ENCODE measurements at places on chromosomes 11 and 22.

- no peak for DNase-seq
Measured at GRCh38 chr11:110452720-110453119, 23.0 kb downstream of the FDX1 start.

DNA sequence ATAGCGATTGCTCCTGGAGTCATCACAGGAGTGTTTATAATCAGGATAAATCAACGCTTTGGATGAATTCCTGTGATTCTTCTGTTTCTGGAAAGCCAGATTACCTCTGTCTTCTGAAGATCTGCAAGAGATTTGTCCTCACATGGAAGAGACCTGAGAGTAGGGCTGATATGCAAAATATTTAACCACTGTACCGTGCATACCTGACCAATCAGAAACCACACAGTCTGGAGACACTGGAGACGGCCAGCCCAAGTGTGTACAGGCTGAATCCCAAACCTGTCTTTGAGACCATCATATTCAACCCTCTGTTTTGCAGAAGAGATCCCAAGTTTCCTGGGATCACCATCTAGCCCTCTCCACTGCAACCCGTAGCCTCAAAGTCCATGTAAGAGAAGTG is 50.4 kb upstream of the WT1 start:
- DNase-seq: no peak

- DNase-seq: no peak
Measured at GRCh38 chr11:120389693-120390584, 53.7 kb downstream of the ARHGEF12 start.

- peak; percentile 61 for DNase-seq
Measured at GRCh38 chr11:94134651-94135512, 6.2 kb downstream of the PANX1 start.

- no peak for DNase-seq
Measured at GRCh38 chr11:60932605-60933356, 8.5 kb downstream of the TMEM132A start.

DNA sequence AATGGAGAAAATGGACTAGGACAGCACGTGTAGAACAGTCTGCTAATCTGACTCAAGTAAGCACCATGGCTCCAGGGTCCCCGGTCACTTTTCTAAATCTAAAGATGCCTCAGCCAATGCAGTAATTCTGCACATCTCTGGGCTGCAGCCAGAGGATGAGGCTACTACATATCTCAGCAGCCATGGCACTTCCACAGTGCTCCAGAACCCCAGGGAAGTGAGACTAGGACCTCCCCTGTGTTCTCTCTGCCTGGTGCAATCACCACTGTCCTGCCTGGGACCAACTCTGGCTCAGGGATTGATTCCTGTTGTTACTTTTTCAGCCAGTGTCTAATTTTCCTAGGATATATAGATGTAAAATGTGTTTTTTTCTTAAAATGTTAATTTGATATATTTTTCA is 129.4 kb upstream of the TOP3B start:
- no peak for DNase-seq

DNA sequence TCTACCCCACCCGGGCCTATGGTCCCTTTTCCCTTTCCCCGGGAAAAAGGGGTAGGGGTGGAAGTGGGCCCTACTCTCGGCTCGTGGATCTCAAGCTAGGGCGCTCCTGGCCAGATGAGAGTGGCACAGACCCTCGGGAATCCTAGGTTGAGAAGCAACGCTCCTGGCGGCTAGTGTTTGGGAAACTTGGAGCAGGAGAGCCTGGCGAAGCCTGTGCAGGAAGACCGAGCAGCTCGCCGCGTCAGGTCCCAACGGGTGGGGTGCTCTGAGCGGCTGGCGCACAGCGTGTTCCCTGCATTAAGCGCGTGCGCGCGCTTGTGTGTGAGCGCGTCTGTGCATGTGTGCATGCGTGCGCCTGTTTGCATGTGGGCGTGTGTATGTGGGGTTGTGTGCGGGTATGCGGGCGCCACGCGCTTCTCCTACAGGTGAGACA is 7.1 kb upstream of the FLI1 start:
- peak; percentile 77 for DNase-seq

DNA sequence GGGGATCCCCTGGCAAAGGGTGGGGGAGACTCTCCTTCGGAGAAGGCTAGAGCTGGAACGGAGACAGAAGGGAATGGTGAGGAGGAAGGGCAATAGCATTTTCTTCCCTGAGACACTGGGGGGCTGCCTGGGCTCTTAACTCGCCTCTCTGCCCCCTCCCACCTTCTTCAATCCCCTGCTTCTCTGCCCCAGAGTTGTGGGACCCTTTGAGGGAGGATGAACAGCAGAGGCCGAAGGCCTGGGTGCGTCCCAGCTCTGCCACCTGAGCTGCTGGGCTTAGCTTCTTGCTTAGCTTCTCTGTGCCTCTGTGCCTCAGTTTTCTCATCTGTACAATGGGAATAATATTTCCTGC is 72.4 kb downstream of the RTL6 start:
- DNase-seq: no peak

DNA sequence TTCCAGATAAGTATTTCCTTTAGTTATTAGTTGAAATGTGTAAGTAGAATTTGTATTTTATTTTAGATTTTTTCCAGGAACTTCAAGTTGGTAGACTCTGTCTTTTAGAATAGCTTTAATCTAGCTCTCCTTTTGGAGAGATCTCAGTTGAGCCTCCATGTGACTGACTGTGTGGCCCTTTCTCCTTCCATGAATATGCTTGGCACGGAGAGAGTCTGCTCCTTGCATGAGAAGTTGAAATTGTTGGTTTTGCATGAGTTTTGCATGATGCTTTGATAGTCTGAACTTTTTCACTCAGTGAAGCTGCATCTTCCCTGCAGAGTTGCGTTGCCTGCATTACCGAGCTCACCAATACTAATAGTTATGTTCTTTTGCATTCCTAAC is 32.8 kb upstream of the CTTN start:
- no peak for DNase-seq

DNA sequence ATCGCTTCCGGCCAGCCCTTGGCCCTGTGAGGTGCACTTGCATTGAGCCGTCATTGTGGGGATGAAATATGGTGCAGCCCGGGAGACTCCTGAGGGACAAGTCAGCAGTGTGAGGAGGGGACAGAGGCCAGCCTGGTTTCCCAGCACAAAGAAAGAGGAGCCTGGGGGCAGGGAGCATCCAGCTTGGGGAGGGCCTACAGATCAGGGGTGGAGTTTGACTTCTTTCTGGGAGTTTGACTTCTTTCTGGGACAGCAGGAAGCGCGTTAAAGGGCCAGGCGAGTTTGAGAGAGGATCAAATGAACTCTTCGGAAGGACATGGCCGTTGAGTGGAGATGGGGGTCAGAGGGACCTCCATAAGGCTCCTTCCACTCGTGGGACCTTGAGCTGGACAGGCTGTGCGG is 91.9 kb downstream of the LRRC32 start:
- no peak for DNase-seq

- no peak for DNase-seq
Measured at GRCh38 chr11:101061606-101062005, 68.0 kb downstream of the PGR start.

DNA sequence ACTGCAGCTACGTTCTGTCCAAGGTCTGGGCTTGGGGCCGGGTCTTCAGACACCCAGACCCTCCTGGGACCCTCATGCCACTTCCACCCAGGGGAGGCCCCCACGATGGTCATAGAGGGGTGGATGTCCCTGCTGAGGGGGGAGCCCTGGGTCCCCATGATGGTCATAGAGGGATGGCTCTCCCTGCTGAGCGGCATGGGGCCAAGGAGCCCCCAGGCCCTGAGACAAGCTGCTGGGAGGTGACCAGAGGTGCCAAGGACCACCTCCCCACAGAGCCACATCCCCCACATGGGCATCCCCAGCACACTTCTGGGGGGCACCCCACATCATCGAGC is 7.2 kb downstream of the MUC5B start:
- no peak for DNase-seq

GRCh38 chr22:19912271-19912999 is 29.1 kb upstream of the COMT start:
- DNase-seq: no peak

- no peak for DNase-seq
Measured at GRCh38 chr11:28137832-28138231, 29.6 kb downstream of the METTL15 start.

DNA sequence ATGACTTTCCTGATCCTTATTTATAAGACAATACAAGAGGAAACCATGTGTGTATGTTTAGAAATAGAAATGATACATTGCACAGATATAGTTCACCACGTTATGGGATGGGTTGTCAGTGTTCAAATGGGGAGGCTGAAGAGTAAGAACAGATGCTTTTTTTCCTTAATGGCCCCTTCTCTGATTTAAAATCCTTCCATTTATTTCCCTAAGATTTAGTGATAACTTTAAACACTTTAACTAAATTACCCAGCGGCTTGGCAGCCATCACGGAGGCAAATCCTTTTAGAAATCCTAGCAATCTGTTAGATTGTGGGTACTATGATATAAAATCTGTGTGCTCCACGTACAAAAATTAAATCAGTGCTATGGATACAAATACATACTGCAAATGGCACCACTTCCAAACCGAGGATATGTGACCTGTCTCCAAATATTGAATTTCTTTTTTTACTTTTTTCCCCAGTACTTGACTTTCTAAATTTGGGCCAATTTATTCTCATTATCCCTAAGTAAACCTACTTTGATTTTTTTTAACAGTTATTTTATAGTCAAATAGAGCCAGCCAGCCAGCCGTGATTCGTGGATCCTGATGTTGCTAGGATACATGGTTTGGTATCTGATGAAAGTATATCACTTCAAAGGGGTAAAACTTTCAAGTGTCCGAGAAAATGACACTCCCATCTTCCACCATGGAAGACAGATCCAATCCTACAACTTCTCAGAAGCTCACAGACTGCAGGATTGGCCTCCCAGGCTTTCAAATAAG is 46.1 kb downstream of the BDNF start:
- DNase-seq: no peak

DNA sequence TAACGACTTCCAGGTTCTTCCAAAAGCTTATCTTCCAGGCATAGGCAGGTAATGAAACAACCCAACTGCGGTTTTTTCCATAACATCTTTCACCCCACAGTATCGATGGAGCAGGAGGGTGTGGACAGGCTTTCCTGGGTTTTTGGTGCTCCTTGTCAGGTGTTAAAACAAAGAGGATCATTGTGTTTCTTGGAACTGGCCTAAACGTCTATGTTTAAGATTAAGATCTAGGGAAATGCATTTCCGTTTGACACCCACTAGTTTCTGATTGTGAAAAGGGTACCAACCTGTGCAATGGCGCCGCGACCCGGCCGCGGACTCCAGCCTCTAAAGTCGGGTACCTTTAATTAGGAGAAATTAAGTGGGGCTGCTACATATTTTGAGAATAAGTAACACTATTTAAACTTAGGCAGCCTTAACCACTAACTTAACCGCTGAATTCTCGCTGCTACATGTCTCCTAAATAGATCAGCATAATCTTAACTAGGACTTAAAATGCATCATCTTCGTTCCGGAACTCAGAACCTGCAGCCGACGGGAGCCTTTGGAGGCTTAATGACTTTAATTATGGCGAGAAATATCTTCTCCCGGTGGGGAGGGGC is 31.5 kb downstream of the C22orf31 start:
- no peak for DNase-seq

DNA sequence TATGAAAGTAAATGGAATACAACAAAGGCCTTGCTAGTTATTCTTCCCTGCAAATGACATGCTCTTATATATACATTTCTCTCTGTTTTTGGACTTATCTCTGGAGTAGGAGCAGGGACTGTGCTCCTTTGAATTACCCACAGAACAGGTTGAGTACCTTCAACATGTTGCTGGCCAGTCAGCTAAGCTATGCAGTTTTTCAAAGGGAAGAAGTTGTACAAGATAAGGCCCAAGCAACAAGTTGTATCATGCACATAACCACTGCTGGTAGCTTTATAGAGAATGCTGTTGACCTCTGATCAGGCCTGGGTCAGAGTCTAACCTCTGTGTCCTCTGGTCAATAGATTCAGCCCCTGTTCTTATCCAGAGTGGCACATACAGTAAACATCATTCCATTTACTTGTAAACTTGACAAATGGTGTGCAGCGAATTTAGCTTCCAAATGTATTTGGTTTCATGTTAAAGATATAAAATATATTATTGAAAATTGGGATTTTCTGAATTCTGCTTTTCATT is 99.6 kb downstream of the C11orf87 start:
- no peak for DNase-seq

DNA sequence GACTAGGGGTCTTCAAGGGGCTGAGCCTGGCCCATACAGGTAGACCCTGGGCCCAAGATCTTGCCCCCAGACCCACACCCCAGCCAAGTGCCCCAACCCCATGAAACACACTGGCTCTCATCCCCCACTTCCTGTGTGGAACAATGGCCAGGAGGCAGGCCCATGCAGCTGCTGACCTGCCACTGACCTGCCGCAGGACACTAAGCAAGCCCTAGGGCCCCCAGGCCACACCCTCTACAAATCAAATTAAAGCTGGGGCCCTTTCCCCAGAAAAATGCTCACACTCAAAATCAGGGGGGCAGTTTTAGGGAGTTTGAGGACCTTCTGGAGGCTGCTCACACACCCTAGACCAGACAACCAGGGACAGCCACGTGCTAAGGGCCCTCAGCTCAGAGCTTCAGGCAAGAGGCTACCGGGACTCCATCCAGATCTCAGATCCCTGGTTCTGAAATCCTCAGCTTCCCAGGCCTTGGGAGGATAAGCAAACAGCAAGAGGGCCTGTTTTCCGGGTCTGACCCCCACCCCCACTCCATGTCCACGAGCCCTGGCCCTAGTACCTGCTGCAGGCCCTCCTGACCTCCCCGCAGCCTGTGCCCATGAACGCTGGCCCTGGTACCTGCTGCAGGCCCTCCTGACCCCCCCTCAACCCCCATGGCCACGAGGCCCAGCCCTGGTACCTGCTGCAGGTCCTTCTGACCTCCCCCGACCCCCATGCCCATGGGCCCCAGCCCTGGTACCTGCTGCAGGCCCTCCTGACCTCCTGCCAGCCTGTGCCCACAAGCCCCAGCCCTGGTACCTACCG is 10.0 kb downstream of the CARD10 start:
- no peak for DNase-seq

GRCh38 chr11:45267652-45268299 is 18.4 kb downstream of the SYT13 start:
- DNase-seq: no peak

DNA sequence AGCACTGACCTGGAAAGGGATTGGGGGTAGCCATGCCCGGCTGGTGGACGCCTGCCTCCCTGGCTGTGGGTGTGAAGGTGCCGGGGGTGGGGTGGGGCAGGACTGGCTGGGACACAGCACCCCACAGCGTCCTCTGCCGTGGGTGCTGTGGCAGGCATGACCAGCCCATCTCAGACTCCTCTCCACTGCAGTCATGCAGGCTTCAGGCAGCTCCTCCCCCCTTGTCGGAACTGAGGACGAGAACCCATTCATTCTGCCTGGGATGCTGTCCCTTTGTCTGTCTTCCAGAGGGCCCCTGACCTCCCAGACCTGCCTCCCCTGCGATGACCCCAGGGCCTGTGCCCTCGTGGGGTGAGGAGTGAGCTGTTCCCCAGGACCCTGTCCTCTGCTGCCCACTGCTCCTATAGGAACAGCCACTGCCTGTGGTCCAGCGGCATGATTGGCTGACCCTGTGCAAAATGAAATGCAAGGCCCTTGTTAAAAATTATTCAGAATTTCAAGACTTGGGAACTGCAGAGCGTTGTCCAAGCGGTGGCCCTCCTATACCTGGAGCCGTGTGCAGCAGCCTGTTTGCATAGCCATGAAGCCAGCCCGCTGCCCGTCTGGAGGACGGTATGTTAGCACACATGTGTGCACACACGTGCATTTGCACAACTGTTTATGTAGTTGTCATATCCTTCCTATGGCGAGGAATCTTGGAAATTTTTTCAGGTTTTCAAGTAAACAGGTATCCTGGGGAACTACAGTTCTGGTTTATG is 1122.3 kb downstream of the BRD1 start:
- no peak for DNase-seq

All from activated CD4-positive, alpha-beta T cell treated with anti-CD3 and anti-CD28 coated beads for 48 hours (primary cell).